ENCODE measurements at places on chromosomes 12 and 14.
A peak's percentile ranks its signal among the peaks of the same experiment; 100 is the strongest.

DNA sequence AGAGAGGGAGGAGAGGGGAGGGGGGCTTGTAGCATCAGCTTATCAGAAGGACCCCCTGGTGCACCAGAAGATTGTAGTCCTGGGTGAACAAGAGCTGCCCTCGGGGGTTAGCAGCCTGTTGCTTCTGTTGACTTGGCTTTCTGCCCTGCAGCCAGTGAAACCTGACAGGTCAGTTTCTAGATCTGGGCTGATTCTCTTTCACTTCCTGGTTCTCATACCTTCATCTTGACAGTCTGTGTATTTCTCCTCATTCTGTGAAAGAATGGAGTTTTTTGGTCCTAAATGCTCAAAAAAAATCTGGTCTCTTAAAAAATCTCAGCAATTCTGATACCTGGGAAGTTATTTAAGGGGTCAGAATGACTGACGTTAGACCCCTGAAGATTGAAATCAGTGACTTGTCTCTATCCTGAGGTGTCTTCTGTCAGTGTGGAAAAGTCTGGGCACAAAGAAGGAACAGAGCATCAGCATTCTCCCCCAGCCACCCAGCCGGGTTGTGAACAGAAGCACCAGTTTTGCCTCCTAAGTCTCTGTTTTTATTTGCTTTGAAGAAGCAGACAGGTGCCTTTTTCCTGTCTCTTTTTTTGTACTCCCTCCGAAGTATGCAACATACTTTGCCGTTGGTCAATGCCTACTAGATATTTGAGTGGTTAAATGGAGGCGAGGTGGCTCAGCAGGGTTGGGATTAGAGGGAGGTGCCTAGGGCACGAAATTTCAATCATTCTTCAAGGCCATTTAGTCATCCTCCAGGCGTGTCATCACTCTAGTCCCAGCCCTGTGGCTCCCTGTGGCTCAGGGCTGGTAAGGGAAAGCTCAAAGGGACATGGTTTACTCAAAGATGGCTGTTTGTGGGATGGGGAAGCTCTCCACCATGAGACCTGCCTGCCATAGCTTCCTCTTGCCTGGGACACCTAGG, 24.0 kb downstream of the TTC9 start:
- no peak for DNase-seq

DNA sequence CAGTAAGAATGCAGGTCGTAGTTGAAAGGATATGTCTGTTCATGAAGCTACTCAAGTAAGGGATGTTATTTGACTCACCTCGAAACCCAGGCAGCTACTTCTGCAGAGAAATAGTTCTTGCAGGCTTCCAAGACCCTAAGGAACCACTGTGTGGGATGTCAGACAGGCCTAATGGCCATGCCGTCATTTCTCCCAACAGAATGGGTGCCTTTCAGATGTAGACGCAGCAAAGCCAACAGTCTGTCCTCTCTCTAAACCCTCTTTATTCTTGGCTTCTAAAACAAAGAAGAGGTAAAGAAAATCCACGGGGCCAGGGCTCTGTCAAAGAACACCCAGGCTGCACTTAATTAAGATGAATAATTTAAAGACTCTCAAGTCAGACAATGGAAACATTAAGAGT, 19.0 kb upstream of the ACTN1 start:
- no peak for DNase-seq

DNA sequence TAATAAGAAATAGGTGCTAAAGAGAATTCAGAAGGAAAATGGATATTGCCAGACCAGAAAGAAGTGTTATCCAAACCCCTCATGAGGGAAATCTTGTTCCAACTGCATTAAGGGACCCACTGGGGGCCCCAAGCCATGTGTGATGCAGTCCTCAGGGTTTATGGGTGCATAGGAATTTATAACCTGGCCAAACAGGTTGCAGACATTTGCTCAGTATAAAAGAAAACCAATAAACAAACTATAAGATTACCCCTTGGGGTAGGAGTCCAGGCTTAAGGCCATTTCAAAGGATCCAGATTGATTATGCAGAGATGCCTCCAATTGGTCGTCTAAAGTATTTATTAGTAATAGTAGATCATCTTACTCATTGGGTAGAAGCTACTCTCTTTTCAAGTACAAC, 240.9 kb upstream of the DIO3 start:
- no peak for DNase-seq

DNA sequence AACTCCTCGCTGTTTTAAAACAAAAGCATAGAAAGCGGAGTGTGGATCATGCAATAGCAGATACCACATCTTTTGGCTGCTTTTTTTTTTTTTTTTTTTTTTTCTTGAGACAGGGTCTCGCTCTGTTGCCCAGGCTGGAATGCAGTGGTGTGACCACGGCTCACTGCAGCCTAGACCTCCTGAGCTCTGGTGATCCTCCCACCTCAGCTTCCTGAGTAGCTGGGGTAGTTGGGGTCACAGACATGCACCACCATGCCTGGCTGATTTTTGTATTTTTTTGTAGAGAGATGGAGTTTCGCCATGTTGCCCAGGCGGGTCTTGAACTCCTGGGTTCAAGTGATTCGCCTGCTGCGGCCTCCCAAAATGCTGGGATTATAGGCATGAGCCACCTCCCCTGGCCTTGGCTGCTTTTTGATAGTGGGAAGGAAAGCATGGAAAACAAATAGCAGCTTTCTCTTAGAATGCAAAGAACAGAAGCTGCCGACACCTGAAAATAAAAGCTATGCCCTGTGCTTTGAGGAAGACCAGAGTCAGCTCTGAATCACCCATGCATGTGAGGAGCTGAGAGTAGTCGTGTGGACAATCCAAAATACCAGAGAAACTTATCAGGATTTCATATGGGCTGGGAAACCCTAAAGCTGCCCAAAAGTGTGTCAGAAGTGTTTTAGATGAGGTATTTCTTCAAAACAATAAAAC, 3.6 kb upstream of the ELK3 start:
- DNase-seq: no peak

- DNase-seq: no peak
Measured at GRCh38 chr14:99015833-99016232, 256.2 kb downstream of the BCL11B start.

- peak; percentile 73 for DNase-seq
Measured at GRCh38 chr12:6423267-6424007, 21.3 kb upstream of the CD27 start.

GRCh38 chr12:32788405-32788804, 32.7 kb upstream of the YARS2 start:
- no peak for DNase-seq

DNA sequence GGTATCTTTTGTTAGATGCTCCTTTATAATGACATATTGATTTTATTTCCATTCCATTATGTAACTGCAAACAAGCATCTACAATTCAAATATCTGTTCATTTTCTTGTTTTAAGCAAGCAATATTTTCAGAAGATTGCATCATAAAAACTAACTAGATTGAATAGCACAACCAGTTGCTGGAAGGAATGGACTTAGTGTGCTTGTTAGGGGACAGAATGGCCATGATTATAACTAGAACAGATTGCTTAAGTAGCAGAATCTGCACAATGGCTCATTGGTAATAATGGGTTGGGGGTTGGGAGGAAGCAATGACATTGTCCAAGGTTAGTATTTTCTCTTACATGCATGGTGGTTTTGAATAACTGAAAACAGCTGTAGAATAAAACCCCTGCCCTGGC, 939.5 kb downstream of the SLC16A7 start:
- DNase-seq: no peak

GRCh38 chr14:45181329-45181728, 45.6 kb downstream of the FANCM start:
- DNase-seq: no peak

DNA sequence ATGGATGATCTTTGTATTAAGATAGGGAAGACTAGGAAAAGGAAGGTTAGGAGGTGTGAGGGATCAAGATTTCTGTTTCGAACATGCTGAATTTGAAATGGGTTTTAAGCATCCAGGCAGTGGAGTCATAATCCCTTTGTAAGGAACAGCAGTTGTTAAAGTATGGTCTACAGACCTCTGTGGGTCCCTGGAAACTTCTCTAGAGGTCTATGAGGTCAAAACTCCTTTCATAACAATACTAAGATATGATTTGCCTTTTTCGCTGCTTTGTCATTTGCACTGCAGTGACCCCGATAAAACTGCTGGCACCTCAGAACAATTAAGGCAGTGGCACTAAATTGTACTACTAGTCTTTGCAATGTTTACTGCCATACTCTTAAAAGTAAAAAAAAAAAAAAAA, 1.5 kb downstream of the RAD51AP1 start:
- no peak for DNase-seq

GRCh38 chr12:87939182-87939581, 90.0 kb downstream of the C12orf50 start:
- DNase-seq: no peak

DNA sequence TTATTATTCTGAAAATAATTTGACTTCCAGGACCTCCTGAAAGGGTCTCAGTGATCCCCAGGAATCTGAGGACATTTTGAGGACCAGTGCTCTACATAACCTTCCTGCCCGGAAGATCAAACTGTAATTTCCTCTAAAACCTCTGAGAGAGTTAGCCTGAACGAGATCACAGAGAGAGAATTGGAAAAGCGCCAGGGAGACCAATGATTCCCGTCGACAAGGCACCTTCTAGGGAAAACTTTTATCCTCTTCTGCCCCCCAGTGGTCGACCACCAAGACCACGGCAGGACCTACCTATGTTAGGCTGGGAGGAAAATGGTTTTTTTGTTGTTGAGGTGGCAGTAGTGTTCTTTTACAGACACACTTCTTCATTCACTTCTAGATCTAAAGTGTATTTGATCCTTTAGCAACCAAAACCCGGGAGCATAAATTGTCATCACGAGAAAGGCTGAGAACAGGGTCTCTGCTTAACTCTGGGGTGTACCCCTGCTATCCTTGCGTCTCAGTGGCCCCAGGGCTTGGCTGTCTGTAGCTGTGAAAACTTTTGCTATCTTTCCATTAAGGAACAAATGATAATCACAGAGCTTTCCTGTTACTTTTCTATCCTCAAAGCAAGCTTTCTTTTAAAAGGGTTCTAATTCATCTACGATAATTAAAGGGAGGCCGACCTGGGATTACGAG, 62.9 kb upstream of the NID2 start:
- DNase-seq: peak; percentile 67

DNA sequence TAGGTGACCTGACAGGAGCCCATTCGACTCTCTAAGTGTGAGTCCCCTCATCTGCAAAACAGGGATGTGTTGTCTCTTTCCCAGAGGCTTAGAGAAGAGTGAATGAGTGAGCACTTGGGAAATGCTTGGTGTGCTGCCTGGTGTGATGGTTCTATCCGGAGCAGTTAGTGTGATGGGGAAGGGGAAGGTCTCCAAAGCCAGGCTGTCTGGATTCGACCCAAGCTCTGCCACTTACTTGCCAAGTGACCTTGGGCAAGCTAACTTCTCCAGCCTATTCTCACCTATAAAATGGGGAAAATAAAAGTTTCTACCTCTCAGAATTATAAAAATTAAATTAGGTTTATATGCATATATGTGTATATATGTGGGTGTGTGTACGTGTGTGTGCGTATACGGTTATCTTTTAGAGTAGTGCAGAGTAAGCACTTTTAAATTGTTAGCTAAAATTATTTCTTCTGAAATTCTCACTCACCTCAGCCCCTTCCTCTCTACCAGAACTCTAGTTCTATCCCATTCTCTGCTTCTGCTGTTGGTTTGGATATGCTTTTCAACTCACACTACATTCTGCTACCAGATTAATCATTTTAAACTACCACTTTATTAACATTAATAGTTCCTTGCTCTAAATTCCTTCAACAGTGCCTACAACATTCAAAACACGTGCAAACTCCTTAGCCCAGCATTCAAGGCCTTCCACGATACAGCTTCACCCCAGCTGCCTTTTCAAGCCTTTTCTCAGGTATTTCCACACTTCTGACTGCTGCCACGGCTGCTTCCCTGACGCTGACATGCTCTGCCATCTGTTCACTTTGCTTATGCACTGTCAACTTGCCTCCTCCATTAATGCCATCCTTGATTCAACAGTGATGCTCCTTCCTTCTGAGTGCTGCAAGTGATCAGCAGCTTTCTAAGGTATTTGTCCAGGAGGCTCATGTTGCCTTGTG, 55.3 kb downstream of the DICER1 start:
- no peak for DNase-seq

- no peak for DNase-seq
Measured at GRCh38 chr14:62329427-62329826, 567.2 kb downstream of the SNAPC1 start.

DNA sequence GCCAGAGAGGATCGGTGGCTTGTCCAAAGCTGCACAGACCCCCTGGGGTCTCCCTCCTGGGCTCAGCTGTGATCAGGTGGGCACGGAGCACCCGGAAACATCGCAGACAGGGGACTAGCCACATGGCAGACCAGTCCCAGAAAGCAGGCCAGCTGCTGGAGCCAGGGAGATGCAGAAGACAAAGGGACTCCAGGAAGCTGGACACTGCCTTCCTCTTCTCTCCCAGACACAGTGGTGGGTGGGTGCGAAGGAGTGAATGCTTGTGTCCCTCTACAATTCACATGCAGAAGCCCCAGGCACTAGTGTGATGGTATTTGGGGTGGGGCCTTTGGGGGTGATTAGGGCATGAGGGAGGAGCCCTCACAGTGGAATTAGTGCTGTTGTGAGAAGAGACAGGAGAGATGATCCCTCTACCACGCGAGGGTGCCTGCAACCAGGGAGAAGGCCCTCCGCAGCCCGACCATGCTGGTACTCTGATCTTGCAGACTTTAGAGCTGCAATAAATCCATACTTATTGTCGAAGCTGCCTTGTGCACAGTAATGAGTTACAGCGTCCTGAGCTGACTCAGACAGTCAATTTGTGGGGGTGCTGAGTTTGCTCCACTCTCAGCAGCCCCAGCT, 95.2 kb downstream of the CALM1 start:
- DNase-seq: no peak

DNA sequence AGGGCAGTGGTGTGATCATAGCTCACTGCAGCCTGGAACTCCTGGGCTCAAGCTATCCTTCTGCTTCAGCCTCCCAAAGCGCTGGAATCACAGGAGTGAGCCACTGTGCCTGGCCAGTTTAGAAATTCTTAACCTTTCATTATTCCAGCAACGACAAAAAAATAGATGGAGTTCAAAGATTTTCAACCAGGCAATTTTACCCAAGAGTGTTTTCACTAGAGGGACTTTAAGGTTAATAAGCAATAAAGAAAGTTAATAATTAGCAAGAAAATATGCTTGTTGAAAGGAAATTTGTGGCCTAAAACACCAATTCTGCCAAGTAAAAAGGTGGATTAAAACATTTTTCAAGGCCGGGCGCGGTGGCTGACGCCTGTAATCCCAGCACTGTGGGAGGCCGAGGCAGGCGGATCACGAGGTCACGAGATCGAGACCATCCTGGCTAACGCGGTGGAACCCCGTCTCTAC, 14.8 kb downstream of the CDKL1 start:
- DNase-seq: no peak

GRCh38 chr14:36852981-36853691, 191.5 kb downstream of the PAX9 start:
- DNase-seq: no peak

- no peak for DNase-seq
Measured at GRCh38 chr12:34287986-34288962, 266.0 kb downstream of the ALG10 start.

- DNase-seq: no peak
Measured at GRCh38 chr12:26789731-26790644, 43.0 kb downstream of the ITPR2 start.

Measured in K562 (cell line).